GM23338 (cell line): ENCODE measurements at places on chromosomes 3 and 15. TPM values are rescaled to one million over a fixed set of nuclear protein-coding genes. Genes with fewer than 3 reads are reported as not detected.
A peak's percentile ranks its signal among the peaks of the same experiment; 100 is the strongest.

- no peaks in the 10 kb centered on the region for H3K27me3 ChIP-seq
- DNase-seq = no peak
- H3K36me3 ChIP-seq = no peaks in the 10 kb centered on the region
- no peak overlapping the region for H3K27ac ChIP-seq
- H3K4me1 ChIP-seq = peaks cover 20% of the 10 kb centered on the region
These were observed 38.2 kb downstream of the FILIP1L start for GRCh38 chr3:100075851-100076730.

- H3K27ac ChIP-seq = no peak overlapping the region
These were observed 34.7 kb upstream of the MRPS22 start for GRCh38 chr3:139309061-139309591.

DNA sequence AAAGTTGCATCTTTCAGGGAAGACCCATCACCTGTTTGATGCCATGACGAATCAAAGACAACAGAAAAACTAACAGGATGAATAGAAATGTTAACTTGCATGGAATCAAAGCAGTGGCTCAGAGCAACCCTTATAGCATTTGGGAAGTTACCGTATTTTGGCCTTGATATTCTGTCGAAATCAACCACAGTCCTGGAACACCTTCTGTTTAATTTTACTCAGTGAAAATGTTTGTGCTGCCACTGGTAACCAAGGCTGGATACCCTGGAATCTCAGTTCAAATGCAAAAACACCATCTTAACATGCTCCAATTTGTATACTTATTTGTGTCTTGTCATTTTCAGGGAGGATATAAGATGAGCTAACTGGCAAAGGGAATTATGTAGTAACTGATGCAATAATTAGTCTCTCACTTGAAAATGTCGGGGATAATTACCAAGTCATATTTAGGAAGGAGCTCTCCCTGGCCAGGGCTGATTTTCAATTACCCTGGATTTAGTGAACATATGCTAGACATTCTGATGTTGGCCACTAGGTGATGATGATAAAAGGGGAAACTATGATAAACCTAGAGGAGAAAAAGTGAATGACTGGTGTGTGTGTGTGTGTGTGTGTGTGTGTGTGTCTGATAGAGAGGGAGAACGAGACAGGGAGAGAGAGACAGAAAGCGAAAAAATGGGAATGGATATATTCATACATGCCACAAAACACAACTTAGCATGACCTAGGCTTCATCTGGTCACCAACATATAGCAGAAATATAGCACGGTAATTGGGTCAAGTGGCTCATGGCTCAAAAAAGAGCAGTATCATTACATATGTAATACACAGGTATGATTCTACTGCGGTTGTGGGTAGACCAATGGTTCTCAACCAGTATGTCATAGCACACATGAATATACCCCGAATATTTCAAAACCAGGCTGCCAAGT, 19.0 kb upstream of the PRICKLE2 start:
- H3K27me3 ChIP-seq = no peaks in the 10 kb centered on the region
- no peak overlapping the region for H3K4me3 ChIP-seq
- peak; percentile 75 for DNase-seq

DNA sequence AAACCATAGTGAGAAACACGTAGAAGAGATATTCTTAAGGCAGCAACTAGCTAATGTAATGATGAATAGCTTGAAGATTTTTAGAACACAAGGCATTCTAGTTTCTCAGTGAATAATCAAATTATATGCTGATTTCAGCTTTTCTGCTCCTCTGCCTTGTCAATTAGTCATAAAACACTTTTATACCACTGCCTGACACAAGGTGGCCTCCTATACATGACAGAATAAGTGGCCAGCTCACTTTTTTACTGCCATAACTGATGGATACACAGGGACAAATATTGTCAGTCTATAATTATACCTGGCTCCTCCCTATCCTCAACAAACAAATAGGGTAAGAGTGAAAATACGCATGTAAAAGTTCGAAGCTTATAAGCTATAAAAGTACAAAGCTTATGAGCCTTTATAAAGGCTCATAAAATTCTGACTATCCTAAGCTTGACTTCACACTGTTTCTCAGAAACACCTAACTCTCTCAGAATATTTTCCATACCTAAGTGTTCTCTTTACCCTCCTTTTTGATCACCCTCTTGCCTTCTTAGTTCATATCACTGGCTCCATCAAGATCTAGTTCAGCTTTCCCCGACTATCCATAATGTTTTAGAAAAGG, 81.6 kb downstream of the HERC1 start:
- DNase-seq = peak; percentile 71
- H3K36me3 ChIP-seq = peaks cover 4% of the 10 kb centered on the region; the same call in 1 of the 2 replicates
- no peak overlapping the region for H3K4me3 ChIP-seq
- no peaks in the 10 kb centered on the region for H3K4me1 ChIP-seq

DNA sequence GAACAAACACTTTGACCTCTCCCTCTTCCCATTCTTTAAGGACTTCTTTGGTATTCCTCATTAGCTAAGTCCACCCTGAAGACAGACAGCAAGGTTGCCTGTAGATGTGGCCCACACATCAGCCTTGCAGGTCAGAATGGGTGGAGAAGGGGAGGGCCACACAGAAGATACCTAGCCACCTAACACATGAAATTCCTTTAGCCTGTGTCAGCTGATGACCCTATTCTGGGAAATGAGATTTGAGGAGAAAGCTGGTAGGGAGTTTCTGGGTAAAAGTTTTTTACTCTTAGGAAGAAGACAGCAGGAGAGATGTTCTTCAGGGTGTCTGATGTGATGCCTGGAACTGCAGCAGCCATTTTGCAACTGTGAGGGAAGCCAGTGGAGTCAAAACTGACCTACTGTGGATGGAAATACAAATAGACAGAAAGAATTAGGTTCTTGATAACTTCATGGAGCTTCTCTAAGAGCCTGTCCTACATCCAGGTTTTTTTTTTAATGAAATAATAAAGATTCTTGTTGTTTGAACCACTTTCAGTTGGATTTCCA, 17.8 kb upstream of the SMAD6 start:
- no peaks in the 10 kb centered on the region for H3K36me3 ChIP-seq
- H3K4me3 ChIP-seq = no peak overlapping the region
- DNase-seq = no peak
- H3K27ac ChIP-seq = no peak overlapping the region

DNA sequence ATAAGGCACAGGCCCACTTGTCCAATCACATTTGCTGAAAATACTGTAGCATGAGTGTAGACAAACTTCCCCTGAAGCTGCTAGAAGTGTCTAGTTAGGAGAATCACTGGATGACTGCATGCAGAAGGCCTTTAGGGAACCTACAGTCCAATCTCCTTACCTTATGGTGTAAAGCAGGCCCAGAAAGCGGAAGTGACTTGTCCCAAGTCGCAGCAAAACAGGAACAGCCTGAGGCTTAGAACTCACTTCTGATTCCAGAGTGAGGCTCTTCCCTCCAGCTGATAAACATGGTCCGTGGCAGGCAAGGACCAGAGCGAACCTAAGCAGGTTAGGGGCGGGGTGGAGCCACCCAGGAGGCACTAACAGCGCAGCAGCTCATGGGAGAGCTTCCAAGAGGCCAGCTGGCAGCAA, 2.5 kb downstream of the GRAMD2A start:
- peaks cover 15% of the 10 kb centered on the region; the same call in 1 of the 2 replicates for H3K4me1 ChIP-seq
- peaks cover 11% of the 10 kb centered on the region; the same call in 1 of the 2 replicates for H3K36me3 ChIP-seq

DNA sequence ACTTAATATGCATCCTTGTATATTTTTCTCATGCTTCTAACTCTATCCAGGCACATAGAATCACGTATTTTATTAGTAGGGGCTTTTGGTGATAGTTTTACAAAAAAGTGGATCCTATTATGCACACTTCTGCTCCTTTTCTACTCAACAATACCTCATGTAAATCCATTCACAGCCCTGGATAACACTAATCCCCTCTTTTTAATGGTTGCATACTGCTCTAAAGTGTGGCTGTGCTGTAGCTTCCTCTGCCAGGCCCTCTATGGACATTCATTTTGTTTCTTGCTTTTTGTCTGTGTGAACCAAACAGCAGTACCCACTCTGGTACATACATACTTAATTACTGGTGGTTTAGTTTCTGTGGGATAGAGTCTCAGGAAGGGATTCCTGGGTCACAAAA, 51.3 kb upstream of the SCAANT1 start:
- no peak overlapping the region for H3K4me3 ChIP-seq
- peaks cover 37% of the 10 kb centered on the region for H3K4me1 ChIP-seq
- H3K27ac ChIP-seq = no peak overlapping the region
- DNase-seq = no peak

DNA sequence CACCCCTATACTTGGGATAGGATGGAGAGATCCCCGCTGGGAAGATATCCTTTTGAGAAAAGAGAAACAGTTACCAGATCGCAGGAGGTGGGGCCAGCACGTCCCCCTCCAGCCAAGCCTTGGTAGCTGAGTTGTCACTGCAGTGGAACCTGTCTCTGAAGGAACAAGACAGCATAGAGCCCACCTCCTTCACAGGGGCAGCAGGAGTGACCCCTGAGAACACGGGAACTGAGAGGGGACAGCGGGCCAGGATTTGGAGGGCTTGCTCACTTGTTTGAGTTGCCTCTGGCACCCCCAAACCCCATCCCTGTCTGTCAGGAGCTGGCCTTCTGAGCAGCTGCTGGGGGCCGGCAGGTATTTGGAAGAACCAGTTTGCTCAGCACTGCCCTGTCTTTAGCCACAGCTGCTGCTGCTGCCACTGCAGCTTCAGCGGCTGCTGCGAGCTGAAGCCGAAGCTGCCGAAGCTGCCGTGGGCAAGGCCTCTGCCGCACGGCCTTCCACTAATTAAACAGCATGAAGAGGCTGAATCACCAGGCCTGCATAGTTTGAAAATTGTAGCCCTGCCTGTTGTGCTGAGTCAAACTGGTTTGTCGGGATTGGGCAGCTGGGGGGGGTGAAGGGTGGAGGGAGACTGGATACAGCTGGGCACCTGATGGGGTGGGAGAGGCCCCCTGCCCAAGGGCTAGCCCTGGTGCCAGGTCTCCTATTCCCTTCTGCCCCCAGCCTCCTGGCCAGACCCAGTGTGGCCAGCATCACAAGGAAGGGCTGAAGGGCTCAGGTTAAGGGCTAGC, 4.0 kb downstream of the EPHB3 start:
- no peak overlapping the region for H3K27ac ChIP-seq
- no peaks in the 10 kb centered on the region for H3K36me3 ChIP-seq
- no peak for DNase-seq
- no peak overlapping the region for H3K4me3 ChIP-seq
- H3K27me3 ChIP-seq = peaks cover 94% of the 10 kb centered on the region

- H3K27me3 ChIP-seq = no peaks in the 10 kb centered on the region
- no peak overlapping the region for H3K27ac ChIP-seq
- no peaks in the 10 kb centered on the region; the same call in none of the 2 replicates for H3K4me1 ChIP-seq
- no peak for DNase-seq
These were observed 13.0 kb downstream of the LRRFIP2 start for GRCh38 chr3:37161351-37161750.

DNA sequence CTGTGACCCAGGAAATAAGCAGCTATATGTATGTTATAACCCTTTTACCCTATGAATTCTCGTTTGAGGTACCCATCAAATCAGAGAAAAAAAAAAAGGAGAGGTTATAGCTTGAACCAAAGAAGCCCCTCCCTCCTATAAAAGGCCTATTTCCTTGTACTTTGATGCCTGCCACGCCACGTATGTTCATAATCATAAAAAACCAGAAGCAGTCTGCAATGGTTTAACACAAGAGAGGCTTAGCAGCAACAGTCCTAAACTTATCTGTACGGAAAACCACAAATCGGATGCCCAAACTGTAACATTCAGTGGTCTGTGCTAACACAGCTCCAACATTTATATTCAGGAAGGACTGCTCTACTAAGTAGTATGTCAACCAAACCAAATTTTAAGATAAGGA, 21.2 kb downstream of the CCR8 start:
- H3K4me3 ChIP-seq = no peak overlapping the region
- H3K27ac ChIP-seq = no peak overlapping the region
- no peak for DNase-seq

- 0 out of 2 replicates have a peak overlapping the region, but pooled peaks have one; percentile 5 for H3K27ac ChIP-seq
- H3K4me1 ChIP-seq = peaks cover 17% of the 10 kb centered on the region
- no peak for DNase-seq
- no peak overlapping the region for H3K4me3 ChIP-seq
- no peaks in the 10 kb centered on the region for H3K36me3 ChIP-seq
These were observed 20.3 kb upstream of the NRROS start for GRCh38 chr3:196619223-196619622.

DNA sequence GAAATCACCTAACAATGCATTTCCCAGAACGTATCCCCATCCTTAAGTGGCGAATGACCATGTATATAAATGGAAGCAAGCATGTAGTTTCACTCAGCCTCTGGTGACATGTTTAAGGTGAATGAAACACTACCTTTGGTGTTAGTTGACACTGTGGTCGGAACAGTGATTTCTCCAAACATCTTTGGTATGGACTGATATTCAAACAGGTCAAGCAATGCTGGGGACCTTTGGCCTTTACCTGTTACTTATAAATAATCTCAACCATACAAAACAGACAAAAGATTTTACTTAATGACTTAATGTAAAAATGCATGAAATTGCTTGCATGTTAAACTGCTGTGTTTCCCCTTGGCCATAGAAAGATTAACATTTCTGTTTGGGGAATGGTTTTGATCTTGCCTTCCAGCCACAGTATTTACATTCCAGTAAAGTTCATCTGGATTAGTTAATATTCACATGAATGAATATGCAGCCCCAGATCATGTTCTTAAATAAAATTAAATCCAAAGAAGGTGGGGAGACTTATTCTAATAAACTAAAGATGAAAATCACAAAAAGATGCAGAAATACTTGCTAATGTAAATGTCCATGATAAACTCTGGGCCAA, 74.4 kb upstream of the HES1 start:
- H3K36me3 ChIP-seq = no peaks in the 10 kb centered on the region
- H3K4me1 ChIP-seq = peaks cover 34% of the 10 kb centered on the region
- no peak for DNase-seq
- peaks cover 28% of the 10 kb centered on the region for H3K27me3 ChIP-seq
- no peak overlapping the region for H3K27ac ChIP-seq
- no peak overlapping the region for H3K4me3 ChIP-seq

DNA sequence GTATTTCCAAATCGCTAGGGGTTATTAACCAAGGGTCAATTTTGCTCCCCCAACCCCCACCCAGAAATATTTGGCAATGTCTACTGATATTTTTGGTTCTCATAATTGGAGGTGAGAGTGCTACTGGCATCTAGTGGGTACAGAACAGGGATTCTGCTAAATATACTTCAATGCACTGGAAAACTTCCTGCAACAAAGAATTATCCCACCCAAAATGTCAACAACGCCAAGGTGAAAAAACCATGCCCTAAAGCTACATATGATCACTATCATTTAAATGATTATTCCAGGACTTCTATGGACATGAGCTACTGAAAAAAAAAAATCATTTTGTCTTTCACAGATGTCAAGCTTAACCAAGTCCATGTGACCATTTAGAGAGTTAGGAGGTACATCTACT, 867.9 kb downstream of the FHIT start:
- H3K27me3 ChIP-seq = no peaks in the 10 kb centered on the region
- H3K4me3 ChIP-seq = no peak overlapping the region
- H3K4me1 ChIP-seq = no peaks in the 10 kb centered on the region
- DNase-seq = no peak
- no peaks in the 10 kb centered on the region for H3K36me3 ChIP-seq

The SMARCC1 gene
- 151 and 171 TPM in 2 replicates for total RNA-seq

The RLBP1 gene
- total RNA-seq = not detected in 2 replicates

The IL12A gene
- total RNA-seq = 0.31 and 0.69 TPM in 2 replicates

The MASP1 gene
- 1.6 and 5.9 TPM in 2 replicates for total RNA-seq

The DUOXA2 gene
- total RNA-seq = not detected in 2 replicates
